ENCODE measurements at places on chromosomes 1 and 21. TPM values are rescaled to one million over a fixed set of nuclear protein-coding genes. Genes with fewer than 3 reads are reported as not detected.

Gene ADCY10
- not detected for total RNA-seq

Gene HECTD3
- 27.1 TPM for total RNA-seq

Gene CSMD2
- total RNA-seq = 0.60 TPM

Gene GSTM2
- total RNA-seq = 44.4 TPM

Gene ZMYND12
- total RNA-seq = 1.6 TPM

Gene AMY2A
- total RNA-seq = not detected

Gene TRNP1
- 7.1 TPM for total RNA-seq

Gene SPATA46
- total RNA-seq = not detected

Gene CHIT1
- 17.7 TPM for total RNA-seq

Gene MYOC
- total RNA-seq = 10.3 TPM

Gene ENO1
- total RNA-seq = 614 TPM

Gene KCNJ6
- not detected for total RNA-seq

Gene NBPF4
- not detected for total RNA-seq

Gene EPHX1
- total RNA-seq = 177 TPM

Gene HORMAD1
- not detected for total RNA-seq

Gene IGSF3
- total RNA-seq = 4.1 TPM

Gene SERINC2
- total RNA-seq = 12.2 TPM

Gene CELA2A
- not detected for total RNA-seq

Gene CDA
- total RNA-seq = 13.2 TPM

Gene KCND3
- total RNA-seq = 8.0 TPM

Gene NCAM2
- 1.2 TPM for total RNA-seq

Gene TMEM54
- 25.0 TPM for total RNA-seq

Gene GJC2
- total RNA-seq = 2.9 TPM

Gene KCTD3
- total RNA-seq = 84.5 TPM

Gene TSPEAR
- total RNA-seq = 0.19 TPM

Gene UMODL1
- not detected for total RNA-seq

Gene PTGFRN
- 26.4 TPM for total RNA-seq

Gene SPOCD1
- total RNA-seq = 23.2 TPM

Gene LRRIQ3
- total RNA-seq = 1.4 TPM

Gene FAM151A
- total RNA-seq = 0.72 TPM

Gene ASTN1
- 0.47 TPM for total RNA-seq

Gene WNT9A
- 1.3 TPM for total RNA-seq
